Activated CD8-positive, alpha-beta T cell treated with anti-CD3 and anti-CD28 coated beads, Interleukin-2, amount 10 ng/mL, durations not matched to agents 7 days and 5 days (primary cell): ENCODE measurements at places on chromosomes 7 and 10.

DNA sequence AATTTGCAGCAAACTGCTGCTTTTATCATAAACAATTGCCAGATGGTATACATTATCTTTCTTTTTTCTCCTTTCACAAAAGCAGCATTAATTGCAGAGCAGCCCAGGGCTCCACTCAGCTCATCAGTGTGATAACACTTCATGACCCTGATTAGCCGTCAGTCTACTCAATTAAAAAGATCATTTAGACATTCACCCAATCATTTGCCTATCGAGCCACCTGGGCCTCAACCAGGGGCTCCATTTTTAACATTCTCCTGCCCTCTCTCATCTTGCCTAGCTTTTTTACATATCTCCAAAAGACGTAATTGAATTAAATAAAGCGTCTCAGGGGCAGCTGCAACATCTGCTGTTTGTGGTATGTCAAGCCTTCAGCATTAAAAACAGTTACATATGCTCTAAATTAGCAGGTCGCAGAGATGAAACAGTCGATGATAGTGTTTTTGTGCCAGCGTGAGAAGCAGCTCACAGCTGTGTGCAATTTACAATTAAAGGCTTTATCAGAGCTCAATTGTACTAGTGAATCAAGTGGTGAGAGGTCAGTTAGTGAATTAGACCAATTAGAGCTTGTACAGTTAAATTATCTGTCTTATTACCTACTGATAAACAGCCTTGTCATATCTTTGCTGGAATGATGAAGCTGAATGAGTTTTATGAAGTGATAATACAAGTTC, 522.5 kb downstream of the ETV1 start:
- no peak overlapping the region for H3K27ac ChIP-seq
- no peaks in the 10 kb centered on the region for H3K27me3 ChIP-seq
- no peaks in the 10 kb centered on the region for H3K4me1 ChIP-seq

DNA sequence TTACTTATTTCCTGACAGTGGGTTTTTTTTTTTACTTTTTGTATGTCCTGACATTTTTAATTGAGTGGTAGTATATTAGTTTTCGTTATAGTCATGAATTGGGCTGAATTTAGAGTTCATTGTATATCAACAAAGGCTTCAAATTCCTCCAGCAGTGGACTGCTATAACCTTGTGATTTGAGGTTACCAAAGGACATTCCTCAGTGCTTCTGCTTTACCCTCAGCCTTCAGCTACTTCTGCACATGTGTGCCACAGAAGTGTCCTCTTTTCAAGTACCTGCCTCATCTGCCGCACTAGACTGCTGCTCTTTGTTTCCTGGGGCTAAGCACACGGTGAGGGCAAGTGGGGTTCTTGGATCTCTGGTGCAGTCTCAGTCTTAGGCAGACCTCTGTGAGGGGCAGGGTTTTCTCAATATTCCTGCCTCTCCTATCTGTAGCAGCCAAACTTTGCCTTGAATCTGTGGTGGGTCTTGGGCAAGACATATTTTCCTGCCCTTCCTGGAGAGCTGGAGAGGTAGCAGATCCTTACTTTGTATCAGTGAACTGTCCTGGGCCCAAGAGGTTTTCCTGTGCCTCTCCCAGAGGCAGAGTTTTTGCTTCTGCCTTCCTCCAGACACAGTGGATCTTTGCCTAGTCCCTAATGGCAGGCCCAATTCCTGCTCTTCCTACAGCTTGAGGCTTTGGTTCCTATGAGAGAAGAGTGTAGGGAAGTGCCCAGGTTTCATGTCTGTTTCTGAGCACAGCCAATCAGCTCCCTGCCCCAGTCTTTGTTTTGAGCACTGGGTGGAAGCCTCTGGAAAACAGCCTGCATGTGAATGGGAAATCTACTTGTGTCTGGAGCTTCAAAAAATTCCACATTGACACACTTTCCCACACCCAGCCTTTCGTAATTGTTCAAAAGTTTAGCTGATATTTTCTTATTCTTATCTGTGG, 39.0 kb upstream of the STRIP2 start:
- no peak for DNase-seq
- H3K4me1 ChIP-seq = no peaks in the 10 kb centered on the region
- H3K4me3 ChIP-seq = no peak overlapping the region
- H3K27me3 ChIP-seq = no peaks in the 10 kb centered on the region

GRCh38 chr10:132142396-132143161, 44.2 kb upstream of the DPYSL4 start:
- DNase-seq = peak; percentile 63
- H3K27me3 ChIP-seq = no peaks in the 10 kb centered on the region
- H3K36me3 ChIP-seq = no peaks in the 10 kb centered on the region

- peaks cover 5% of the 10 kb centered on the region for H3K27me3 ChIP-seq
- DNase-seq = no peak
- H3K36me3 ChIP-seq = no peaks in the 10 kb centered on the region
- H3K4me3 ChIP-seq = no peak overlapping the region
- H3K4me1 ChIP-seq = no peaks in the 10 kb centered on the region
These were observed 7.7 kb downstream of the ASB10 start for GRCh38 chr7:151179287-151179860.
